ENCODE measurements at places on chromosomes 16 and 17.
A peak's percentile ranks its signal among the peaks of the same experiment; 100 is the strongest.

DNA sequence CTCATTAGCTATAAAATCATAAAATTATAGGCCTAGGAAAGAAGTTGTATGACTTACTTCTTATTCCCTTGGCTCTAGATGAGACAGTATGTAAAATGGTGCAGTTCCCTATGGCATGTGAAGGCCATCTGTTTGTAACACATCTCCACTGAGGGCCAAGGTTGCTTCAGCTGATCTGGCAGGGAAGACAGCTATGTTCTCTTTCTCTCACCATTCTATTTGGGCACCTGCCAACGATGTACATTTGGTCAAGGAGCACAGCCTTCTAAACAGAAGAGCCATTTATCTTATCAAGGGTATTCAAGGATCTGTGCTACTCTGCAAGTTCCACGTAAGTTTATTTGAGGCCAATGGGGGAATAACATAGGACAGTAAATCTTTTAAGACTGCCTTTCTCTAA is 129.8 kb upstream of the TOM1L1 start:
- no peak for DNase-seq

- DNase-seq, result no peak
These were observed 426.0 kb upstream of the CDH11 start for GRCh38 chr16:65547772-65548446.

DNA sequence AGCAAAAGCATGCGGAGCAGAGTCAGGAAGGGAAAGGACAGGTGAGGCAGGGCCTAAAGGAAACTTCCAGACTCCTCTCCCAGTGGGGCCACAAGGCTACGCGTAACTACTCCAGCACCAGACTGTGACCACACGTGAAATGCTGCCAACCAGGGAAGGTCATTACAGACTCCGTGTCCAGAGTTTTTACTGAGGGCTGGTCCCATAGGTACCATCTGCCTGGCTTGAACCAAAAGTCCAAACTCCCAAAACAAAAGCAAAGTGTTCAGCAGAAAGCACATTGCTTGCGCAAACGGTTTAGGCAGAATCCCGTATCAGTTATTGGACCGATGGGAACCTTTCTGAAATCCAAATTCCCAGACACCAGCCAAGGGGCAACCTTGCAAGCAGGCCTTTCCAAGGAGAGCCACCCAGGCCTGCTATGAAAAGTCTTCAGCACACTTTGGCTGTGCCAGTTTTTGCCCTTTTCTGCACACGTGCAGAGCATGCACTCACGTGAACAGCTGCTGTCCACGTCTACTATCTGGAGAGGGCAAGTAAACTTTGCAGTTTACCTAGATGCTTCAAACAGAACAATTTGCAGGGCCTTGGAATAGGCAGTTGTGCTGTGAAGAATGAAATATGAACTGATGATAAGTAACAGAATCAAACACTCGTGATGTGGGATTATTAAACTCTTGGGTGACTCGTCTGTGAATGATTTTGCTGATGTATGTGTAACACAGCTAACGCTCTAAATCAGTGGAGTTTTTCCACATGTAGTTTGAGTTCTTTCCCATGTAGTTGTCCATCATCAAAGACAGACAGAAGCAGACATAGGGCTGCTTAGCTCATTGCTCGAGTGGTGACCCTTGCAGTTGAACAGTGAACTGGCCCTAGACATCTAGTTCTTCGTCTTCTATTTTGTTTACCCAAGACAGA is 58.1 kb upstream of the CRISPLD2 start:
- no peak for DNase-seq

DNA sequence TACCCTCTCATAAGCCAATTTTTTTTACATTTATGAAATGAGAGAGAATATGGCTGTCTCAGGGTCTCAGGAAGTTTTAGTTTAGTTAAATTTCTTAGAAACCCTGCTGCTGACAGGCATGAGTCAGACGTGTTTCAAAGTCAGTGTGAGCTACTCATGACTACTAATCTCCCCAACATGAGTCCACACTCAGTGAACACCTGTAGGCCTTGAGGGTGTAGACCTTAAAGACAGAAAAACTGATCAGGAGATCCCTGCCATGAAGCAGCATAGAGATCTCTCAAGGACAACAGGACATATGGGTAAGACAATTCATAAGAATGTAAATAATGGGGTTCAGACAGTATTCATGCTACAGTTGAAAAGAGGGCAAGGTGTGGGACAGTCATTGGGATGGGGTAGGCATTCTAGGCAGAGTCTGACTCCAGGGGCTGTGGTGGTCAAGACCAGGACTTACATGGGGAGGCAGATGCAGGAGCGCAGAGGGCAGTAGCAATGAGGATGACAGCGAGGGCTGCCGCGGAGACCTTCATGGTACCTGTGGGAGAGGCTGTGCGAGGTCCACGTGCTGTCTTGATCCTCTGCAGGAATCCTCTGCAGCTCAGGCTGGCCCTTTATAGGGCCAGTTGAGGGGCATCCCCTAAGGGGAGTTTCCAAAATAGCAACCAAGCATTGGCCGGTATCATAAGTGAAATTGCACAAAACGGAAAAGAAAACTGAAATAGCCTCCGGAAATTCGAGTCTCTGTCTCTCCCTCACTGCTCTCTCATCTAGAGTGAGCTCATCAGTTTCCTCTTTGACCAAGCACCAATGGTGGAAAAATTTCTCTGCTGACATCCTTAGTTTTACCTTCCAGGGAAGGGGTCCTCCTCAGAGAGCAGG is at the start of gene CCL5:
Gene CCL5, minus strand, starts transcription at position 588 of the 882 bp plus-strand sequence.
- DNase-seq, result no peak

- DNase-seq, result no peak
These were observed 541 bp downstream of the VKORC1 start for GRCh38 chr16:31094088-31094423.

- DNase-seq, result no peak
These were observed 110.0 kb downstream of the N4BP1 start for GRCh38 chr16:48499923-48500381.

DNA sequence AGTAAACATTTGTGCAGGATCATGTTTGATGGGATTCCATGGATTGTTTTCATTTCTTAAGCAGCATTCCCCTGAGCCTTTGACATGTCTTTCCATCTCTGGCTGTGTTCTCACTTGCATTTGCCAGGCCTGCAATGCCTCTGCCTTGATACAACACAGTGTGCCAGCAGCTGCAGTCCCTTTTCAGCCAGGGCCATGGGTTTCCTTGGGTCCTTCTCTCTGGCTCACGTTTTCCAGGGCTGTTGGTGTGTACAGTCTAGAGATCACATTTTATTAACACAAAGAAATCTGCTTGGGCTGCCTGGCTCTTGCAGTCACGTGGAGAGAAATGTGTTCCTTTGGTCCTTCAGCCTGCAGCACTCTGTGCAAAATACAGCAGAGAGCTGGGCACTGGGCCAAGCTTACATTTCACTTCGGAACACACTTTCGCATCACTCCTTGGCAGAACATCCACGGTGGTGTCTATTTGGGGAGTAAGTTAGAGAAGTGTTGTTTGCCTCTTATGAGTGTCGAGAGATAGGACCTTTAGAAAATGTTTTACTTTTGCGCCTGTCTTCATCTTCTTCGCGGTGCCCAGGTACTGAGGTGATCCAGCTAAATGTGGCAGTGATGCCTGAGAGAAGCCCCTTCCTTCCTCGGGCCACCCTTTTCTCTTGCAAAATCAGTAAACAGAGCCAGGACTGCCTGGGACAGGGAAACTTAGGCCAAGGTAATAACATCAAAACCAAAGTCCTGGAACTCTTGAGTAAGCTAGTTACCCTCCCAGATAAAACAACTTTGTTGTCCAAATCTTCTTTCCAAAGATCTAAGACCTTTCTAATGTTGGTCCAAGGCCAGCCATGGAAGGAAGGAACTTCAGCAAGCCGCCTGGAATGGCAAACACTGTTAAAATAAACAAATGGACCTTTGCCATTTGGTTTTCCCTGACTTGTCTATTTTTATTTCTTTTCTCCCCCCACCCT is 20.9 kb downstream of the HLF start:
- peak; percentile 65 for DNase-seq

GRCh38 chr16:75909746-75910145 is 183.5 kb upstream of the CPHXL start:
- no peak for DNase-seq

DNA sequence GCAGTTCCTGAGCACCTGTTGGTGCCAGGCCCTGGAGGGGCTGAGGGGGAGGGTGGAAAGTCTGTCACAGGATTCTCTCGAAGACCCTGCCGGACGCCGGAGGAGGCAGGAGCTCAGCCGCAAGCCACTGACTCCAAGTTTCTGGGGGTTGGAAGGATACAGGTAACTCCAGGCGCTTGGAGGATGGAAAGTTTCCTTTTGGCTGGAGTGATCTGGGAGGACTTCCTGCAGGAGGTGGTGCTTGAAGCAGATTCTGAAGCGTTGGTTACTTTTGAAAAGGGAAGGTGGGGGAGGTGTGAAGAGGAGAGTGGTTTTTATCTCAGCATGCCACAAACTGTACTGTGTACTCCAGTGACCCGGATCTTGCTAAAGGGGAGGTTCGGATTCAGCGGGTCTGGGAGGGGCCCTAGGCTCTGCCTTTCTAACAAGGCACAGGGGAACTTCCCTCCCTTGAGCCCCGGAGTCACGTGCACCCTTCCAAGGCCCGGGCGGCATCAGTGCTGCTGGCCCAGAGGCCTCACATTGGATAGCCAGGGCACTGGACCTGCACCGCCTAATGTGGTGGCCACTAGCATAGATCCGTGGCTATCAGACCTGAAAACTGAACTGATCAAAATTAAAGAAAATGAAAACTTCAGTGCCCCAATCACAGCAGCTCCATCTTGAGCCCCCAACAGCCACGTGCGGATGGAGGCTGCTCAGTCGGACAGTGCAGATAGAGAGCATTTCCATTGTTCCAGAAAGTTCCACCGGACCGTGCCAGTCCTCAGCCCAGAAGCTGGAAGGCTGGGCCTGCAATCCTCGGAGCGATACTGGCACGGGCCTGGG is 42.2 kb upstream of the GSE1 start:
- no peak for DNase-seq

GRCh38 chr17:36545077-36545464 is 352 bp downstream of the GGNBP2 start:
- no peak for DNase-seq
